ENCODE measurements at places on chromosomes 1 and 21.

GRCh38 chr1:235102993-235103411 lies 25.6 kb downstream of the TOMM20 start:
- no peak for DNase-seq

- DNase-seq, result no peak
Measured at GRCh38 chr1:156551066-156551643, 21.2 kb downstream of the IQGAP3 start.

DNA sequence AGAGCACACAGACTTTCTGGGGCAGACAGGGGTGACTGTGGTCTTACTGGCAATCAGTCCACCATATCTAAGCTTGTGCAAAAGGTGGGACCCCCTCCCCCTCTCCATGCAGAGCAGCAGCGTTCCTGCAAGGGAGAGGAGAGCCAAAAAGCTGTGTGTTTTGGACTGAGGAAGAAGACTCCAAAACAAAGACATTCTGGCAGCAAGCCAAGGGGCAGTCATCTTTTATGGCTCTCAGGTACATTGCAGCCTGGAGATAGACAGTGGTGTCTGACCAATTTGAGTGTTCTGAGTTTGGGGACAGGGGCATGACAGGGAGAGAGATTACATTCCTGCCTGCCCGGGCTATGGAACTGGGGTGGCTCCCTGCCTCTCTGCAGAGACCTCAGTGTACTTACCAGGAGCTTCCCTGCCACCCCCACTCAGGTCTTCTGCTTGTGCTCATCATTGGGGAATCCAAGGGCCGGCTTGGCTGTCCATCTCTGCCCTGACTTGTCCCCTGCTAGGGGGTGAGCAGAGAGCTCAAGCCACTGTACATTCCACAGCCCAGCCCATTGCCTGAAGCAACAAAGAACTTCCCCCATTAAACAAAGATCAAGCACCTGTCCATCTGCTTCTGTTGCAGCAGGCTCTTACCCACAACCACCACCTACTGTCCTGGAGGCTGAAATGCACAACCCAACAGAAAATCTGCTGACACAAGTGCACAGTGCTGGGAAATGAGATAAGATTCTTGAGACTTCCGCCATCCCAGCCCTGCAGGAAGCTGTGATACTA lies 131.1 kb downstream of the EVI5 start:
- no peak for DNase-seq

DNA sequence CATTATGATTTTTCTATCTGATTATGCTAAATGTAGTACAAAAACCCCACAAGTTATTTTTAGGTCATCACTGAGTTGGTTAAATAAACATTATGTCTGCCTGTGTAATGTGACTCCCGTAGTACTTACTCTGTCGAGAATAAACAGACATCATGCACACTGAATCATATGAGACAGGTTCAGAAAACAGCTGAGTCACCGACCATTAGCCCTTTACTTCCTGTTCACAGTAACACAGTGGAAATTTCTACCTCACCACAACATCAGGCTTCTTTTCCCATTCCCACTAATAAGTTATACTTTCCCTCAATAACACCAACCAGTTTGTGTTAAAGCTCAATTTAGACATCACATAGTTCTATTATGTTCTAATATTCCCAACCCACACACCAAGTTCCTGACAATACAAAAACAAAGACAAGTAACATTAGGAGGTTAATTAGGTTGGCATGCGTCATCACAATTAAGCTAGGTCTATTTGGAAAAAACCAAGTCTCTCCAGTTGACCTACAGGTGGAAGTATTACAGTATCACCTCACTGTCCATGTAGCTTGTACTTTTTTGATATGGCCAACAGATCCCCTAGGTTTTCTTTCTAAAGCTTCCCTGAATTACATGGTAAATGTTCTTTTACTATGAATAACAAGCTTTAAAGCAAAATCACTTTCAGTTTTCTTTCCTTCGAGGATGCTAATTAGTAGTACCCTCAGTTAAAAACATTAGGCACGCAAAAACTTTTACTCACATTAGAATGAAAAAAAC lies 154.2 kb downstream of the EIF4G3 start:
- peak; percentile 98 for DNase-seq

GRCh38 chr1:16724718-16725438 lies 15.4 kb upstream of the RNU1-4 start:
- no peak for DNase-seq

GRCh38 chr1:117188170-117188815 lies 22.4 kb downstream of the VTCN1 start:
- DNase-seq, result no peak

- DNase-seq, result no peak
Measured at GRCh38 chr1:210692796-210693195, 364.1 kb downstream of the HHAT start.

DNA sequence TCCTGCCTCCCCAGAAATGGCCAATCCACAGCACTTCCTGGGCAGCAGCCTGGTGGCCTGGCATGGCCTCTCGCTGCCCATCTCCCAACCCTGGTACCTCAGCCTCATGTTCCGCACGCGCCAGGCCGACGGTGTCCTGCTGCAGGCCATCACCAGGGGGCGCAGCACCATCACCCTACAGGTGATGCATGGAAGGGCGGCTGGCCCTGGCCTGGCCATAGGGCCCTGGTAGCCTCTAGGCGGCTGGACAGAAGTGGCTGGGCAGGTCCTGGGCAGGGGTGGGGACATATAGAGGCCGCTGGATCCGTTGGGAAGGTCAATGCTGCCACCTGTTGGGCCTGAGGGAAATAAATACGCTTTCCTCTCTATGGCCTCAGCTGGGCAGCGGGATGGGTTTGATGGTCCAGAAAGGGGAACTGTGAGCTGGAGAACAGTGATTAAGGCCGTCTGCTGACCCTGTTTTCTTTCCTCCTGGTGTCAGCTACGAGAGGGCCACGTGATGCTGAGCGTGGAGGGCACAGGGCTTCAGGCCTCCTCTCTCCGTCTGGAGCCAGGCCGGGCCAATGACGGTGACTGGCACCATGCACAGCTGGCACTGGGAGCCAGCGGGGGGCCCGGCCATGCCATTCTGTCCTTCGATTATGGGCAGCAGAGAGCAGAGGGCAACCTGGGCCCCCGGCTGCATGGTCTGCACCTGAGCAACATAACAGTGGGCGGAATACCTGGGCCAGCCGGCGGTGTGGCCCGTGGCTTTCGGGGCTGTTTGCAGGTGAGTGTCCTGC lies 14.4 kb downstream of the CELSR2 start:
- DNase-seq, result peak; percentile 67

DNA sequence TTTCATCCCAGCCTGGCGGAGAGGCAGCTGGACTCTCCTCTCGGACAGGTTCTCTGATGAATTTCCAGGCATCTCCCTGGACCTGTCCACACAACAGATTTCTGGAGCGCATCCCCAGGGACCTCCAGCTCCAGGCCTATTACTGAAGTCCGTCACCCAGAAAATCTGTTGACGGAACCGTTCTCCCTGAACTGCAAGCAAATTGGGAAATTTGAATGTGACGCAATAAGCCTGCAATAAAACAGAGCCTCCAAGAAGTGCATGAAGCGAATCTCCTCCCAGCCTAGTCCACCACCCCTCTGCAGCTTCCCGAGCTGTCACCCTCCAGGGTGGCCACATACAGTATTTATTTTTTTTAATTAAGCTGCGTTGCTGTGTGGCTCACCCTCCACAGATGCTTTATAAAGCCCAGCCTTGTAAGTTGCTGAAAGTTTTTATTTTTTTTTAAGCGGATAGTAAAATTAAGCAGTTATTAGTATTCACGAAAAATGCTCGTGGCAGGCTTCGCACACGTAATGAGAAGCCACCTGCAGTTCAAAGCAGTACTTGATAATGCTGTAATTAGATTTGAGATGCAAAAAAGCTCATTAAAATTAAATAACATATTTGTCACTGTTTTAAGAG lies 173.3 kb downstream of the CAMTA1 start:
- DNase-seq, result no peak

DNA sequence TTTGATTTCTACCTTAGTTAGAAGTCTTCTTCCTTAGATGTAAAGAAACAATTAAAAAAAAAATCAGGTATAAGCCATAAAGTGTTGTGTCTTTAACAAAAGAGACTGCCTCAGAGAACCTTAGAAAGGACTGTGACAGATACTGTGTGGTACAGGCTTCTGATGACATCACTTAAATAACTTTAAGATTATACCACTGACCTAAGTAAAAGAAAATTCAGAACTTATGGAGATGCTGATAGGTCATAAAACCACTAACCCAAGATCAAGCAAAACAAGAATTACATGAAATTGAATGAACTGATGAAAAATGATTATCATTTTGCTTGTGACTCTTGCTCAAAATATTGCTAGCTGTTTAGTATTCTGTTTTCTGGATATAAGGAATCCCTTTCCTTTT lies 220.8 kb downstream of the NRIP1 start:
- no peak for DNase-seq

DNA sequence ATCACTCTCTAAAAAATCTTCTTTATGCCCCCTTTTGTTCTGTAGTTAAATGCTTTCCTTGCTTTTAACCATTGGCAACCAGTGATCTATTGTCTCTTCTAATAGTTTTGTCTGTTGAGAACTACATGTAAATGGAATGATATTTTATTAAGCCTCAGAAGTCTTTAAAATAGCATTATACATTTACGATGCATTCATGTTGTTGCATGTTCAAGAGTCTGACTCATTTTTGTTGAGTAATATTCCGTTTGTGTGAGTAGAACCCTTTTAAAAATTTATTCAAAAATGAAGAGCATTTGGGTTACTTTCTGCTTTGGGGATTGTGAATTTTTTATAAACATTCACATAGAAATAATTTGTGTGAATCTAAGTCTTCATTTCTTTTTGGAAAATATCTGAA lies 1352.9 kb downstream of the NCAM2 start:
- no peak for DNase-seq

DNA sequence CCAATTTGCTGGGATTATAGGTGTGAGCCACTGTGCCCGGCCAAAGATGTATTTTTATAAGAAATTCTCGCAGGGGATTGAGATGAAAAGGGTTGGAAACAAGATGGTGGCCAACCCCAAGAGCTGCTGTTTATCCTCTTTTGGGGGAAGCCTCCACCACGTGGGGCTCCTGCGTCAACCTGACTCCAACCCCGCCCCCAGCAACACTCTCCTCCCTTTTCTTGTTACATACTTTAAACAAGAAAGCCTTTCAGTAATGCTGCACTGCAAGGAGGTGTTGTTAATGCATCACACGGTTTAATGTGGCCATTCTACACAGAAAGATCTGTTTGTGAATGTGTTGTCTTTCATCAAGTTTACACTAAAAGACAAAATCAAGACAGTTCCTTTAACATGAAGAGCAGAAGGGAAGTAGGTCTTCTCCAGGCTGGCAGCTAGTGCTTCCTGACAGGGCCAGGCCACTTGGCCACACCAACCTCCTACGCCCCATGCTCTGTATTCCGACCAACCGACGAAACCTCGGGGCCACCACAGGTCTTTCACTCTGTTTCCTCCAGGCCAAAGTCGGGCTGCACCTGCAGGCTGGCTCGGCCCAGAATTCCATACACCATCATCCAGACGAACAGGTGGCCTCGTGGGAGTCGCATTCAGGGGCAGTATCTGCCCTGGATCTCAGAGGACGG lies 25.9 kb downstream of the C2CD2 start:
- no peak for DNase-seq

DNA sequence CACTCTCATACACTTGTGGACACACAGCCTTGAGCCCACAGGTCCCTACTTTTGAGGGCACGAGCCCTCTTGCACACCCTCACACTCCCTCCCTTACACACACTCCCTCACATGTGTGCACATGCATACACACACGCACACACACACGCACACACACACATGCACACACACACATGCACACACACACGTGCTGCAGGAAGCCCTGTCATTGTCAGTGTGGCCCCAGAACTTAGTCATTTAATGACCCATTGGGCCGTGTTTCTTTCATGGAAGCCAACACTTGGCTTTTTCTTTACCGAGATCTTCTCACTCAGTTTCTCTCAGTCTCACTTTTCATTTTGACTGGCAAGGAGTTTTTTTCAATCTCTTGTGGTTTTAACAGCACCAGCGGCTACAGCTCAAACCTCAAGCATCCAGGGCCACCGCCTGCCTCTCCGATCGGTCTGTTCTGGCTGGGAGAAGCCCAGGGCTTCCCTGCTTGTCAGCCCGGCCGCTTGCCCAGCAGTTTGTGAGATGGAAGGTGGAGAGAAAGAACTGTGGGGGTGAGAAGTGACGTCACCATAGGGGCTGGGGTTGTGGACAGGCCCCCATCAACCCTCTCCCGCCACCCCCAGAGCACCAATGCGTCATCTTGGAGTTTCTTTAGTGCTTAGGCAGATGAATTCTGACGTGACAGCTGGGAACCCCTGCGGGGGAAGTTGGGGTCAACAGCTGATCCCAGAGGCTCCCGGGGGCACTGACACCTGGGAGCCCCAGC lies 15.8 kb upstream of the TNFRSF8 start:
- DNase-seq, result no peak

DNA sequence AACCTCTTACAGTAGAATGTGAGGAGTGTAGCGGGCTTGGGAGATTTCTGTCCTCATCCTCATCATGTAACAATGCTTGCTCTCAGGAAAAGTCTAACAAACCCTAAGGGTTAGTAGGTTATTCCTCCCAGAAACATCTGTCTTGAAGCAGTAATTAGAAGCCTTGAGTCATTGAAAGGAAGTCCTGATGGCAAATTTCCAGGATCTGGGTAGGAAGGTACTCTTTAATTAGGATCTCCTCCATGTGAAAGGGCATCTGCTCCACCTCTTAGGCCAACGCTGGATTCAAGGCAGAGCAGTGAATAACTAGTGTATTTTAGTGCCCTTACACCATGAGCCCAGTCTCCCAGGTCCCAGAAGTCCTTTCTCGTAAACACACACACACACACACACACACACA lies 106.6 kb upstream of the BARHL2 start:
- DNase-seq, result no peak

GRCh38 chr21:26881504-26882228 lies 36.5 kb upstream of the ADAMTS1 start:
- peak; percentile 22 for DNase-seq

DNA sequence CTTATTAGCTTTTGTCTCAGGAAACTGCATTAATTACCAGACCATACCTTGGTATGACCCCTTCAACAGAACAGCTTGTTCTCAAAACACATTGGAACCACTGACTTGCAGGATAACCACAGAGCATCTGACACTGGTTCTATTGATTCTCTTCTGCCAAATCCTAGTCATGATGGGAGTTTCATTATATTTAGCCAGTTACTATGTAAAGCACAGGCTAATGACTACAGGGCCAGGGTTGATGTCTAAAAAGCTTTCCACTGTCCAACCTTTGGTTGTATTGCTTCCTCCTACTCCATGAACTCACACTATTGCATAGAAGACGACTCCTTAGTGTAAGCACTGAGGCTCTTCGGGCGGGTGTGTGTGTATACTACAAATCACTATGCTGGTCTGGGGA lies 3.8 kb downstream of the STMN1 start:
- DNase-seq, result no peak

All from SHP77 treated with DMSO at 0.1 percent for 48 hours (cell line).